ENCODE measurements at places on chromosomes 16 and 17.
A peak's percentile ranks its signal among the peaks of the same experiment; 100 is the strongest.

- DNase-seq, result no peak
Observed at GRCh38 chr16:75264999-75265910, 13.8 kb upstream of the BCAR1 start.

DNA sequence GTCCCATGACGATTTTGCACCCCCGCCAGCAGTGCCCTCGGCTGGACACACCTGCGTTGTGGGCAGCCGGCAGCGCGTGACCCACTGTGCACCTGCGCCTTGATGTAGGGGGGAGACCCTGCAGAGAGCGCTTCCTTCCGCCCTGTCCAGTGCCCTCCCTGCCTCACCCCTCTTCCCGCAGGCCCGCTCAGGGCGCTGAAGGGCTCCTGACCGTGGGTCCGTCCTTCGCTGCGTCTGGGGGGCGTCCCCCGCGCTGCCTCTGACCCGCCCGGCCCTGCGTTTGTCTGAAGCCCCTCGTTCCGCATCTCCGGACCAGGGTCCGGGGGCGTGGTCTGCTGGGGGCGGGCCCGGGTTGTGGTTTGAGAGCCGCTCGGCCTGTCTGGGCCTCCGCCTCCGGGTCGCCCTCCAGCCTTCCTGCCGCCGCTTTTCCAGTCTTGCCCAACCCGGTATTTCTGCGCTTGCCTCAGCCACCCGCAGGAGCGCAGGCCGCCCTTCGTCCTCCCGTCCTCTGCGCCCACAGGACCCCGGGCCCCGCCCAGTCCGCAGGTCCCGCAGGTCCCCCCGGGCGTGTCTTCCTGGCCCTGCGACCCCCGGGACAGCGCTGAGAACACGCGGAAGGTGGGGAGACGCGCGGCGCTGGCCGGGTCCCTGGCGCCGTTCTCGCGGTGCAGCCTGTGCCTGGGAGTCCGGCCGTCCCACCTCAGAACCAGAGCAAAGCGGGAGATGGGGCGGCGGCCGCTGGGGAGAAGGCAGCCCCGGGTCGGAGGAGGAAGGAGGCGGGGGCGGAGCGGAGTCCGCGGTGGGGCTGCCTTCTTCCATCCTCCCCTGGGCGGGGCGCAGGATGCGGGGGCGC lies 4.0 kb upstream of the IL17C start:
- peak; percentile 73 for DNase-seq

DNA sequence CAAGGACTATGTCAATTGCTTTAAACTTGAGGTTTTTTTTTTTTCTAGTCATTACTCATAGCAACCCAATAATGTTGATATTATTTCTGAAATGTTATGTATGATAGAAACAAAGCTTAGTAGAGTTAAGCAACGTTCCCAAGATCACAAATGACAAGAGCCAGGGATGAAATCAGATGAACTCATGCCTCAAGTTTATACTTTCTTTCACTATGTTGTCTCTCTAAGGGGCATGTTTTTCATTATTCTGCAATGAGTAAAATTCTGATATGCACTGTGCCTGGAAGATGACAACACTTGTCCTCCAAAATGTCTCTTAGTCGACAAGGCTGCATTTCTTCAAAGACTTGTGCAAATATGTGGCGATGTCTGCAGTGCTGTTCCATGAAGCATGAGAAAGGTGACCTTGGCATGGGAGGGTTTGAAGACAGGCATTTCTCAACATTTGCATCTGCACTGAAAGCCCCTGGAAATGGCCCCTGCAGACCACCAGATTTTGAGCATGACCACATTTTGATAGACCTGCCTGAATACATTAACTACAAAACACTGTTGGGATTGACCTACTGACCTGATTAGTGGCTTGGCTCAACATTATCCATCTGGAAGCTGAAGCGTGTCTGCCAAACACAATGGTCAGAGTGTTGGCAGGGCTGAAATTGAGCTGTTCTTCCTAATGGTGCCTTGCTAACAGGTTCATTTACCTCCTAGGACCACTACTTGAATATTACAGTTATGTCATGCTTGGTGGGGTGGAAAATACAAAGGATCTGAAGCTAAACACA lies 1027.5 kb downstream of the CDH11 start:
- DNase-seq, result no peak

- DNase-seq, result peak; percentile 25
Observed at GRCh38 chr16:68289621-68290329, 21.0 kb downstream of the SLC7A6OS start.

DNA sequence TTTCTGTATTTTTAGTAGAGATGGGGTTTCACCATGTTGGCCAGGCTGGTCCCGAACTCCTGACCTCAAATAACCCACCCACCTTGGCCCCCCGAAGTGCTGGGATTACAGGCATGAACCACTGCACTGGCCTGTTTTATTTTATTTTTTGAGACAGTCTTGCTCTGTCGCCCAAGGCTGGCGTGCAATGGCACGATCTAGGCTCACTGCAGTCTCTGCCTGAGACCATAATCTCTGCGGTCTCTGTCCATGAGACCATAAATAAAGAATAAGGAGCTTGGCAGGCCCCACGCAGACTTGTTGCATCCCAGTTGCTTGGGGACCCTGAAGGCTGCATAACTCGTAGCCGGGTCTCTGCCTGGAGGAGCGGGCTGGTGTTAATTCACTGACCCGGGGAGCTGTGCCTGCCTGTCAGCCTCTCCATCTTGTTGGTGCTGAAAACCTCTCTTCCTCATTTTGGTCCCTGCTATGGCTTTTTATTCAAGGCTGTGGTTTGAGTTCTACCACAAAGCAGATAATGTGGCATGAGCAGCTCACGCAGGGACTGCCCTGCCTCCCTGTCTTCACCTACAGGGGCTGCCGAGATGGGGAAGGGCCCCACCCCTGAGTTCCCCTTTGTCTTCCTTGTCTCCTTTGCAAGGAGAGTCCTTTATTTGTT lies 82.1 kb downstream of the MSI2 start:
- no peak for DNase-seq

GRCh38 chr16:20850981-20851380 lies 44.7 kb downstream of the REXO5 start:
- DNase-seq, result no peak

DNA sequence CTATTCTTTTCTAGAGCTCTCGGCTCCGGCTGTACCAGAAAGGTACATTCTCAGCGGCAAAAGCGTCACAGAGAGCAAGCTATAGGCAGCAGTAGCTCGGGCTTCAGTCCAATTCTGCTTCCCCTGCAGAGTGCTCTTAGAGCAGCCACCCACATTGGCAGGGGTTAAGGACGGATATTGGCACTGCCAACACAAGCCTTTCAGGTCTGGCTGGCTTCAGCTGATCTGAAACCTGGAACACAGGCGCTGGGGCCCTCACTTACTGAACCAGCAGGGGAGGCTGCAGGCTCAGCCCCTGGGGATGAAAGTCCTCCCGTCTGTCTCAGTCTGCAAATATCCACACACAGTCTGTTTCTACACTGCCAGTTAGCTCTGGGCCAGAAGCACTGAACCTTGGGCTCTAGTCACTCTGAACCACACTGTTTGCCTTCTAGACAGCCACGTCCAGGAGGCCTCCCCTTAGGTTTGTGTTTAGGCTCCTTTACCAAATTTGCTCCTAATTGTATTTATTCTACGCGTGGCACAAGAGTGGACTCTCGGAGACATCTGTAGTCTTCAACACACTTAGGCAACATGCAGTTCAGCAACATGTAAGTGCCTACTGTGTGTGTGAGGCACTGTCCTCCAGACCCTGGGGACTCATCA lies 40.1 kb downstream of the HIC1 start:
- DNase-seq, result no peak

- DNase-seq, result no peak
Observed at GRCh38 chr16:11448796-11449416, 103.6 kb downstream of the RMI2 start.

GRCh38 chr16:19472482-19472881 lies 49.4 kb downstream of the GDE1 start:
- DNase-seq, result no peak

DNA sequence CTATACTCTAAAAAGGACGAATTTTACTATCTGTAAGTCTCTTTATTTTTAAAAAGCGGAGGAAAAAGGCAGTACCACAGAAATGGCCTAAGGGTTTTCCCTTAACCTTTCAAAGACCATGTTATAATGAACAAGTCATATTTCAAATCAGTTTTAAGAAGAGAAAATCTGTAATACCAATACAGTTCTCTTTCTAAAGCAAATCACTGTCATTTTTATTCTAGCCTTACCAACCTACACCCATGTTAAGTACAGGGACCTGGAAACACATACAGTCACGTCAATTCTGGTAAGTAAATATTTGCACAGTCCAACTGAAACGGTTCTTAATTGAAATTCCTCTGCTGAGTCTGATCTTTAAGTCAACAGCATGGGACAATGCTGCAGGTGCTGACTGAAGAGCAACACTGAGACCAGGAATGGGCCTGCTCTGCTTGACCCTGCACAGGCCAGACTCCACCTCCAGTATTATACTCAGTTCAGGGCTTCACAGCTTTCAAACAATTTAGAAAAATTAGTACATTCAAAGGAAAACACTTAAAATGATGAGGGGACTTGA lies 20.2 kb downstream of the MBTPS1 start:
- no peak for DNase-seq

DNA sequence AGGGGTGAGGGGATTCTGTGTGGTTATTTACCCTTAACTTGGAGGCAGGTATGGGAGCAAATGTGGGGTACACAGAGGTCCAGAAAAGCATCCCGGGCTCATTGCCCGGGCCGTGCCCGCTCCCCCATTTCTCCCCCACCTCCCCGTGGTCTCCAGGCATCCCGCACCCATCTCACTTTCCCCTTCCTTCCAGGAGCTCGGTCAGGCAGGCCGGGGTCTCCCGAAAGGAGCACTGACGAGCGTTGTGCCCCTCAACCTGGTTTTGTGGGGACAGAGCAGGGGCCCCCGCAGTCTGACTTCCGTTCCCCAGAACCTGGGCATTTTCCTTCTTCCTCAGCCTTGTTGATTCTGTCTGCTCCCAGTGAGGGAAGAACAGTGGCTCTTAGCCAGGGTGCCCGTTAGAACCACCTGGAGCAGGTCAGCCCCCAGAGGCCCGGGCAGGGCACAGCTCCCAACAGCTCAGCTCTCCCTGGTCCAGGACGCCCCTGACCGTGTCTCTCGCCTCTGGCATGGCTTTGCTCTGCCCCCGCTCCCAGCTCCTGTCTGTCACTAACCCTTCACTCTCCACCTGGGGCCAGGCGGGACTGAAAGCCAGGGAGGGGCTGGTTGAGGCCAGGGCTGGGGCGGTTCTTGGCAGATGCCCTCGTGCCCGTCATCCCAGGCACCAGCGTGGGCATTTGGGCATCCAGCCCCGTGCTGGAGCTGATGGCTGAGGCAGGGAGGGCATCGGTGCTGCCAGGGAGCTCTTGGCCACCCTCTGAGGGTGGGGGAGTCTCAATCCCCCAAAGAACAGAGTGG lies 12.5 kb upstream of the NUDT16L1 start:
- no peak for DNase-seq

DNA sequence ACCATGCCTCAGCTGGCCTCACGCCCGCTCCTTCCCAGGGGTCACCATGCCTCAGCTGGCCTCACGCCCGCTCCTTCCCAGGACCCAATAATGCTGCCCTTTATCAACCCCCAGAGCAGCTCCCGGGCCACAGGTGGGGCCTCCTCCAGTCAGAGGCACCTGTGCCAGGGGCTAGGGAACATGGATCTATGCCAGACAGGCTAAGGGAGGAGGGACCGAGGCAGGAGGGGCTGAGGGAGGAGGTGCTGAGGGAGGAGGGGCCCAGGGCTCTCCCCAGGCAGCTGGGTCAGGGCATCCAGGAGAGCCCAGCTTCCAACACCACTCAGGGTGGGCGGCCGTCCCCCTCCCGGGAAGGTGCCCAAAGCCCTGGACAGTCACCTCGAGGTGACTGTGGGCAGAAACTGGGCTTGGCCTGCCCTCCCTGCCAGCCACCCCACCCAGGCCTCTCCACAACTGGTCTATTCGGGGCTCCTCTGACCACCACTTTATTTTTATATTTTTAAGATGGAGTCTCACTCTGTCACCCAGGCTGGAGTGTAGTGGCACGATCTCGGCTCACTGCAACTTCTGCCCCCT lies 19.4 kb downstream of the UTS2R start:
- no peak for DNase-seq

DNA sequence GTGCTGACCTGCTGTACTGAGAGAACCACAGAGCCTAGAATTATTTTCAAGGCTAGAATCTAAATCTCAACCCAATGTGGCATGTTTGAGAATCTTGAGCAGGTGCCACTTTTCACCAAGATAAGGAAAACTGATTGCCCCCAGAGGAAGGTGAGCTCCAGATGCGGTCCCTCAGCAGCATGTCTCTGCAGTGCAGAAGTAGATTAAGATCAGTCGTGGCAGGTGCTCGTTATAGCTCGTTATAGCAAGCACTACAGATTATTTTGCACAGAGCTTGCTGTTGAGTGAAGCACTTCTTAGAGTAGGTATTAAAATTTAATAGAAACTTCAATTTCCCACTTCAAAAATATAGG lies 176.0 kb downstream of the AATF start:
- no peak for DNase-seq

DNA sequence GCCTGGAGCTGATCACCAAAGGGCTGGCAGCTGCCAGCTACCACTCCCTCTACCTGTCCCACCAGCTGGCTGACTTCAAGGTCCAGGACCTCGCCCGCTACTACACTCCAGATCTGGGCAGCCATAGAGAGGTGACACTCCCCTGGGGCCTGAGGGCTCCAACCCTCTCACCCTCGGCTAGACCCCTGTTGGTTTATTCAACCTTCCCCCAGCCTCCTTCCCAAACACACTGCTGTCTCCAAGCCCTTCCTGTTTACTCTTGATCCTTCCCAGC lies 18.0 kb downstream of the ALOX12B start:
- DNase-seq, result no peak

GRCh38 chr17:81550830-81551457 lies 1.2 kb downstream of the FAAP100 start:
- no peak for DNase-seq

Measured in CD4-positive, CD25-positive, alpha-beta regulatory T cell (primary cell).